DND-41 (cell line): ENCODE measurements at places on chromosomes 16 and 17.

- no peak for DNase-seq
Observed at GRCh38 chr16:21233521-21234150, at the start of gene ANKS4B. TSS of gene ANKS4B (plus strand) at chr16:21233699. CDS start at chr16:21233738, 39 bp downstream.

DNA sequence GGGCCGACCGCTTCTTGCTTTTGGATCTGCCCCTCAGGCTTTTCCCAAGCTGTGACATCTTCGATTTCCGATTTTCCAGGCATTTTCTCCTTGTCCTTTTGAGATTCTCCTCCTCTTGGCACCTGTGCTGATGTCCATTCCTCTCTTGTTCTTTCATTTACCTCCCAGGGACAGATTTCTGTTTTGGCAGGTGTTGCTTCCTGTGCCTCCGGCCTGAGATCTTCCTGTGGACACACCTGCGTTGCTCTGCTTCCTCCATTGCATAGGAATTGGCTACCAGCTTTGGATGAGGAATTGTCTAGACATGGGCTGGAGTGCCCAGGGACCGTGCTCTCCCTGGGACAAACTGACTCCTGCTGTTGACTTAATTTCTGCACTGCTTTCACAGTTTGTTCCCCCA is 15.1 kb downstream of the GPR179 start:
- no peak for DNase-seq

DNA sequence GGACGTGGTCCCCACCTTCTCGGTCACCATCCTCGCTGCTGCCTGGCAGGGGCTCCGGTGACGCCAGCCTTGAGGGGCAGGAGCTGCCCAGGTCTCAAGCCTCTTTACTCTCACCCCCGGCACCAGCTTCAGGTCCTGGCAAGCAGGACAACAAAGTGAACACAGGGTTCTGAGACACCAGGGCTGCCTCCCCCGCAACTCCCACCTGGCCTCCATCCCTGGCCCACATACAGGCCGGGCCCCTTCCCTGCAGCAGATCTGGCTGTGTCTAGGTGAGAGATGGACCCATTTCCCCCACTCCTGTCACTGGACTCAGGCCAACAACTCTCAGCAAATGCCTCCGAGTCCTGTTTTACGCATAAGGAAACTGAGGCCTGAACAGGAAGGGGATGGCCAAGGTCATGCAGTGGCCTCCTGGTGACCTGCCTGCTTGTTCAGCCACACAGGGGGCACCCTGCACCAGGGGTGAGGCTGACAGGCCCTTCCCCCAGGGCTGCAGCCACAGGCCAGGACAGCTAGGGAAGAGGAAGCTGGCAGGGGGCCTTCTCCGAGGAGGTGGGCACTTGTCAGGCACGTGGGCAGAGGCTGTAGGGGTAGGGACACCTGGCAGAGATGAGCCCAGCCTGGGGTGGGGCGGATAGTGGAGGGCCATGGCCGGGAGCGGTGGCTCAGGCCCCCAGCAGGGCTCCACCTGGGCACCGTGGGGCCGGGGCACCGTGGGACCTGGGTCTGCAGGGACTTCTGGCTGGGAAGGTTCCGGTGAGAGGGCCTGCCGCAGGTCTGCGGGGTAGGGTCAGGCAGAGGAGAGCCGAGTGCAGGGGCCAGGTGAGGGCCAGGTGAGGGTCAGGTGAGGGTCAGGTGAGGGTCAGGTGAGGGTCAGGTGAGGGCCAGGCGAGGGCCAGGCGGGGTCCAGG is 46.7 kb upstream of the PVALEF start:
- no peak for DNase-seq

DNA sequence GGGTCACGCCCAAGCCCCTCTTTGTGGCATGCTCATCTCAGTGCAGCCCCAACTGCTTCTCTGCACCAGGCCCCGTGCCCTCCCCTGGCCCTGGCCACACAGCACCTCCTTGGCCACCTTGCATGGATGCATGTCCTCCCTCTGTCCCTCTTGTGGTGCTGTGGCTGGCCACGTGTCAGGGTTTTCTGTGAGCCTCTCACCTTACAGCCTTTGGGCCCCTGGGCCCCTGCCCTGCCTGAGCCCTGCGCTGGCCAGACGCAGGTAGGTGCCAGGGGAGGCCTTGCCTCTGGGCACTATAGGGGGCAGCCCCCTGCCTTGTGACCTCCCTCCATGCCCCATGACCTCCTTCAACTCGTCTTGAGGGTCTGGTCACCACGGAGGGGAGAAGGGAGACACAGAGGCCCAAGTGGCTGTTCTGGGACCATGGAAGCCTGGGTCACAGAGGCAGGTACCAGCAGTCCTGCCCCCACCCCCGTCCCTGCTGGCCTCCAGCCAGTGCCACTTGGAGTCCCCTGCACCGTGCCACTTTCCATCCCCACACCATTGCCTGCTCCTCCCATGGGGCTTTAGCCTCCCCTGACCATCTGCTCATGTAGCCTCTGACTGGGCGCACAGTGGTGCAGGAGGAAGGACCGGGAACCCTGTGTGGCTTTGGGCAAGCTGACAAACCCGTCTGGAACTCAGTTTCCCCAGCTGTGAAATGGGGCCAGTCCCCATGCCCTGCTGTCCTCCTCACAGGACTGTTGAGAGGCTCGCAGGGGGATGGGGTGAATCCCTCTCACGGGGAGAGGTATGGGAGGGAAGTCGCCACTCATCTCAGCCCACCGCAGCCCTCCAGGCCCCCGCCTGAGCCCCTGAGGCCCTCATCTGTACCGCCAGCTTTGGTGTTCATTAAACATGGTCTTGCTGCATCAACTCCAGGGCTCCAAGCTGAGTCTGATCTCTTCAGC is 11.5 kb upstream of the ATP6V0C start:
- DNase-seq, result no peak
